ENCODE measurements at places on chromosomes 11 and 22. TPM values are rescaled to one million over a fixed set of nuclear protein-coding genes. Genes with fewer than 3 reads are reported as not detected.

MOV10L1 gene
- 9.7 TPM for total RNA-seq

EXPH5 gene
- total RNA-seq, result 5.1 TPM

SYT8 gene
- 3.4 TPM for total RNA-seq

DDT gene
- total RNA-seq, result 71.1 TPM

TBX1 gene
- 1.2 TPM for total RNA-seq

C11orf97 gene
- not detected for total RNA-seq

APOL2 gene
- 35.5 TPM for total RNA-seq

ADORA2A gene
- total RNA-seq, result 3.6 TPM

HTR3B gene
- not detected for total RNA-seq

CACNA1I gene
- total RNA-seq, result 0.11 TPM

RIMBP3B gene
- 0.11 TPM for total RNA-seq

SPTY2D1 gene
- total RNA-seq, result 27.1 TPM

OR51E2 gene
- total RNA-seq, result 0.63 TPM

DNA sequence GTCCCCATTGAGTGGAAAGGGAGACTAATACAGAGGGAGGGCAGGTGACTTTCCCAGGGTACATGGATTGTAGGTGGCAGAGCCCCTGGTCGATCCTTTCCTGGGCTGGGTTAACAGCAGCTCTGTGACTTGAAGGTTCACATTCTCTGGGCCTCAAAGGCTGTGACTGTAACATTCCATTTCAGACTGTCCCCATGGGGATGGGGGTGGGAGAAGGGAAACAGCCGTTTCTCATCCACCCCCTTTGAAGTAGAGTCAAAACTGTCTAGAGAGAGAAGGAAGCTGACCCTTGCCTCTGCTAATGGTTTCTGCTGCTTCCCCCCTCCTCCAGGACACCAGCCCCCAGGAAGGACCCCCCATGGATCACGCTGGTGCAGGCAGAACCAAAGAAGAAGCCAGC lies 19.2 kb downstream of the MICALL1 start:
- no peak for DNase-seq

GRCh38 chr22:45562537-45563361 lies 60.1 kb downstream of the FBLN1 start:
- no peak for DNase-seq

DNA sequence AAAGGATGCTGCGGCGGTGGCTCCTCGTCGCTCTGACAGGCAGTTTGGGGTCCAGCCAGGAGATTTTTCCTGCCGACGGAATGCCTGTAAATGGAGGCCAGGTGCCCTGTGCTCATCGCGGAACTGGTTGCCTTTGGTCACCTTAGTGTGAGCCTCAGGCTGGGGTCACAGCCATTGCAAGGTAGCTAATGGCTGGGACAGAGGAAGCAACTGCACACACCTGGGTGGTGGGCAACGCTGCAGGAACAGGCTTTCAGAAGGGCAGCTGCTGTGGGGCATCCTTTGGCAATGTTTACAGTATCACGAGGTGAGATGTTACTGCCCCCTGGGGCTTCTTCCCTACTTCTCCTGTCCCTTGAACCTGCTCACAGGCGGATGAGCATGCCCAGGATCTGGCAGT lies 205.5 kb downstream of the GRIK4 start:
- no peak for DNase-seq

GRCh38 chr11:27218421-27219038 lies 144.5 kb downstream of the CCDC34 start:
- no peak for DNase-seq

DNA sequence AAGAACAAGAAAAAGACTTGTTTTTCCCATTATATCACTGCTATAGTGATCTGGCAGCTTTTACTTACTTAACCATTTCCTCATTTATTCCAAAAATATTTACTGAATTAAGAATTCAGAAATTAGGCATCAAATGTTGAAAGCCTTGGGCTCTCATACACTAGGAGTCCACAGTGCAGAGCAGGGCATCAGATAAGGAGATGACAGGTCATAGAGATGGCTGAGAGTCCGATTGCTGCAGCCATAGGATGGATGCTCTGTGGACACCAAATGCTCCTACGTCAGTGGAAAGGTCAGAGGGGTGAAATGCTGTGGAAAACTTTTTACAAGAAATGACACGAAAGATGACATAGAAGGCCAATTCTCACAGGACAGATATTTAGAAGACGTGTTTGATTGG lies 771.1 kb downstream of the LRRC4C start:
- no peak for DNase-seq

DNA sequence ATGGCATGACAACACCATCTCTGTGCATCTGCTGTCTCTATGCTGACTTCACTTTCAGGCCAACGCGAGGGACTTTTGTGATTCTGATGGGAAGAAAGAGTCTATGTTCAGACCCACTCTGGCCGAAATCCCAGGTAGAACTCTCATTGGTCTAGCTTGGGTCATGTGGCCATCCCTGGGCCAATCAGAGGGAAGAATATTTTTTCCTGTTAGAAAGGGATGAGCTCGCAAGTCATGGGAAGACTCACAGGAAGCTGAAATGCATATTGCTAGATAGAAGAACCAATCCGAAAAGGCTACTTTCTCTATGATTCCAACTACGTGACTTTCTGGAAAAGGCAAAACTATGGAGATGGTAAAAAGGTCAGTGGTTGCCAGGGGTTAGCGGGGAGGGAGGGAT lies 56.0 kb upstream of the LINC01488 start:
- DNase-seq, result no peak

DNA sequence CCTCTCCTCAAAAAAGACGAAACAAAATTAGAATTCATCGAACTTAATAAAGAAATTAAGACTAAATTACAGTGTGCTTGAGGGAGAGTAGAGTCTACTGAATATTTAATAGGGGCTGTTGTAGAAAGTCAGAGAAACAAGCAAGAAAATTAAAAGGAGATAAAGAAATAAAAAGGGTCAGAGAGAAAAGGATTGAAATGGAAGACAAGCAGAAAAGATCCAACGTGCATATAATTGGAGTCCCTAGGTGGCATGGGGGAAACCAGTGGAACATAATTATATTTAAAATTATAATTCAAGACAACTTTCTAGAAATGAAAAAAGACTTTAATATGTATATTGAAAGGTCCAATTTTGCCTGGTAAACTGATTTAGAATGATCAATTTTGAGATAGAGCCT lies 74.3 kb downstream of the ACER3 start:
- DNase-seq, result no peak

GRCh38 chr22:24181088-24181995 lies at the start of gene SUSD2:
SUSD2 (plus strand) TSS chr22:24181487; CDS start chr22:24181520, 33 bp downstream.
- no peak for DNase-seq

- DNase-seq, result no peak
Measured at GRCh38 chr11:123564221-123564620, 90.2 kb downstream of the SCN3B start.

GRCh38 chr11:117946156-117946841 lies 17.1 kb upstream of the TMPRSS13 start:
- DNase-seq, result no peak

GRCh38 chr22:25696763-25697162 lies 45.2 kb upstream of the MYO18B start:
- DNase-seq, result peak; percentile 70

DNA sequence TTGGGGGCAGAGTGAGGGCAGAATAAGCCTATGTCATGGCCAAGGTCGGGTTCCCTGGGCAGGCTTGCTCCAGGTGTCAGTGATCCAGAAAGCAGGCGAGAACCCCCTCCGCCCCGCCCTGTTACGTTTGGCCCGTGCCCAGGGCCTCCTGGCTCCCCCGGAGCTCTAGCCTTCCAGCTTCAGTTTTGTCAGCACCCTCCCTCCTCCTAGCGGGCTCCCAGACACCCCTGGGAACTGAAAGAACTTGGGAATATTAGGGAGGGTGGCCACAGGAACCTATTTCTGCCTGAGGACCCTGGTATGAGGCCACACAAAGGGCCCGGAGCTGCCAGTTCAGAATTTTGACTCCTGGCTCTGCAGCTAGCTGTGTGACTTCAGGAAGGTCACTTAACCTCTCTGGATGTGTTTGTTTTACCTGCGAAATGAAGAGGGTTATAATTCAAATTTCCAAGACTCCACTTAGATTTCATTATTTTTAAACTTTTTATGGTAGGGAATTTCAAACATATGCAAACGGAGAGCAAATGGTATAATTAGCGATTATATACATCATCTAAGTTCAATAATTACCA lies 1.2 kb downstream of the TUBA8 start:
- DNase-seq, result no peak

- no peak for DNase-seq
Measured at GRCh38 chr11:44561275-44561805, 4.1 kb upstream of the CD82 start.

DNA sequence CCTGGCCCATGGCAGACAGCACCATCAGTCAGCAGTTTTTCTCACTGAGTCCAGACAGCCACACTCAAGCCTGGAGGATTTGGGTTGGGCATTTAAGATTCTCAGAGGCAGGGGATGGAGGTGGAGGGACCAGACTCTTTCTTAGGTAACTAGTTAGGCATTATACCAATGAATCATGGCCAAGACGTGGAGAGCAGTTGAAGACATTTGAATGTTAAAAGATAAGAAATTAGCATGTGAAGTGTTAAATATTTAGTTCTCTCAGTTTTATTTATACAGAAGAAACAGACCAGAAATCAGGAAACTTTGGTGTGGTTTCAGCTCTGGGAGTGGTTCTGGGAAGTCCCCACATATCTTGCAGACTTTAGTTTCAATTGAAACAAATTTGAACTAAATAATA lies 9.9 kb downstream of the GTF2H1 start:
- DNase-seq, result no peak

GRCh38 chr11:119078675-119079420 lies 5.8 kb upstream of the HMBS start:
- no peak for DNase-seq

GRCh38 chr11:19992162-19992561 lies 168.1 kb downstream of the DBX1 start:
- no peak for DNase-seq

DNA sequence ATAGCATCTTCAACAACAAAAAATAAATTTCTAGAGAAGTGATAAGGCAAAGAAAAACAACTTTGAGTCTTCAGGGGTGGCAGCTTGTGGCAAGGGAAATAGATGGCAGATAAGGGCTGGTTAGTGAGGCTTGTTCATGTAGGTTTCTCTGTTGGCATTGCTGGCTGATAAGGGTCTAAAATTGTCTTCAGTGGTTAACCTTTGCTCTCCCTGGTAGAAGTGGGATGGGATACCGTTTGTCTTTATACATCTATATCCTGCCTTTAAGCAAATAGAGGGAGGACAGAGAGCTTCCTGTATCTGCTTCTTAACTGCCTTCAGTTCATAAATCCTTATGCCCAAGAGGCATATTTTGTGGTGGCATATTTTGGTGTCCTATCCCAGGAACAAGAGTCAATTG lies 57.1 kb downstream of the TRAF6 start:
- DNase-seq, result no peak

GRCh38 chr11:92390783-92391182 lies 166.2 kb downstream of the FAT3 start:
- no peak for DNase-seq

- no peak for DNase-seq
Measured at GRCh38 chr11:18704698-18705097, 6.1 kb downstream of the TMEM86A start.

DNA sequence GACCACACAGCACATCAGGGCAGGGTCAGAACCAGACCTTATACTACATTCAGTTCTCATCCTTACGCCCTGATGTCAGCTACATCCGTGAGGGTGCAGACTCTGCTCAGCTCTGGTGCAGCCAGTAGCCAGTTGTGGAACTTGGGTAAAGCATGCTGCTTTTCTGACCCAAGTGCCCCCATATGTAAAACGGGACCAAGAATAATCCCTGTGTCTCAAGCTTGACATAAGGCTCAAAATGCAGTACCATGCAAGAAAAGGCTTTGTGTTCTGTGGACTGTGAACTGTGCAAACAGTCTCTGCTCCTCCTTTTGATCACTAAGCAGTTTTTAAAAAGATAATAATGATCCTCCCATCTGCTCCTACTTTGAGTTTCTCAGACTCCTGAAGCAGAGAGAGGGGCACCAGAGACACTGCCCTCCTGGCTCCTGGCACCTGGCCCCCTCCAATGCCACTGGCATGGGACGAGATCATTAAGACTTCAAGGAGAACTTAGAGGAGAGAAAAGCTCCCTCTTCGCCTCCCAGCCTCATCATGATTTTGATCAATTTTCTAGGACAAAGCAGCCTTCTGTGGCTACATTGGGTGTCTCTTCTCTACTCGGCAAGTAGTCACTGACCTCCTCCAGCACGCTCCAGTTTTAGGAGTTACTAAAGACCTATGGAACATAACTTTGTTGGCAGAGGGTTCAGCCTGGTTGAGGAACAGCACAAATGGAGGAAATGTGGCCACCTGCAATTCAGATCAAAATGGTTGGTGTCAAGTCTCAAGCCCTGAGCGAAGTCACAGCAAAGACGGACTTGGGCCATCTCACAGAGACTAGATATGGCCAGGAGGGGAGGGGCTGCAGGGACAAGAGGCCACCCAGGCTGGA lies 23.9 kb downstream of the IL10RA start:
- no peak for DNase-seq

- DNase-seq, result no peak
Measured at GRCh38 chr11:18347471-18348125, 25.2 kb downstream of the GTF2H1 start.

DNA sequence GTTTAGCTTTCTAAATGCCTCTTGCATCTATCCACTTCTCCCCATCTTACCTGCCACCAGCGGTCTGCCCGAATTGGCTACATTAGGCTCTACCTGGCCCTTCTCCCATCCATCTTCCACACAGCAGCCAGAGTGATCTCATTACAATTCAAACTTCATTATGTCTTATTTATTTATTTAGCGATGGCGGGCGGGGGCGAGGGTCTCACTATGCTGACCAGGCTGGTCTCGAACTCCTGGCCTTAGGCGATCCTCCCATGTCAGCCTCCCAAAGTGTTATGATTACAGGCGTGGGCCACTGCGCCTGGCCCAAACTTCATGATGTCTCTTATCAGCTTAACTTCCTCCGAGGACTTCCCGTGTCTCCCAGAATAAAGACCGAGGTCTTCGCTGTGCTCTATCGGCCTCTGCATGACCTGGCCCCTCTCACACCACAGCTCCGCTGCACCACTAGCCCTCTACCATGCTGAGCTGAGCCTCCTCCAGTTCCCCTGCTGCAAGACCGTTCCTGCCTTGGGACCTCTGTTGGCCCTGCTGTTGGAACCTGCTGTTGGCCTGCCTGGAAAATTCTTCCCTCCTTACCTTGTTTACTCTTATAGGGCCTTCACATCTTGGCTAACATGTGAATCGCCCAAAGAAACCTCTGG lies 870 bp upstream of the CTTN start:
- no peak for DNase-seq

GRCh38 chr11:30128269-30128932 lies 102.4 kb upstream of the FSHB start:
- no peak for DNase-seq

DNA sequence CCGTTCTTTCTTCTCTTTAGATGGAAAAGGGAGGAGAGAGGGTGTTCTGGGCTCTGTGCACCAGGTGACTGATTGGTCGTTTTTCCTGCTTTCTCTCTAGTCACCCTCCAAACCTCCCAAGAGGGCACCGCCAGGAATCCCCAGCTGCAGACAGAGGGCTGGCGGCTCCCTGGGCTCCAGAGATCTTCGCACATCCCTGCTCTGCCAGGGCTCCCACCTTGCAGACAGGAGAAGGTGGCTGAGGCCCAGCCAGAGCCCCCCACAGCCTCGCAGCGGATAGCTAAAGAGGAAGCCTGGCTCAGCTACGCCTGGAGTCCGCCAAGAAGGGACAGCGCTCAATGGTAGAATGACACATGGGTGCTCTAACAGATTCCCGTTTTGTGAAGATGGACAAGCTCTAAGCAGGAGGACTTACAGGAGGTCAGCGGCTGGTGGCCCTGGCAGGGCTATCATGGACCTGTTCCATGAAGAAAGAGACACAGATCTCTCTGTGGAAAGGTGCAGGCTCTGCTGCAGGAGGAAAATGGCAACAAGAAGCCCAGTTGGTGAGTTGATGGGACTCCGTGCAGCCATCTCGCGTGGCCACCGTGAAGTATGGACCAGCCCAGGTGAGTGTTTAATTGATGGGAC lies 976.9 kb downstream of the BRD1 start:
- DNase-seq, result no peak
